ENCODE measurements at places on chromosomes 2 and 18. TPM values are rescaled to one million over a fixed set of nuclear protein-coding genes. Genes with fewer than 3 reads are reported as not detected.

RAX gene
- total RNA-seq, result not detected

CD8A gene
- total RNA-seq, result 3.9 TPM

CNGA3 gene
- total RNA-seq, result not detected

AKAIN1 gene
- total RNA-seq, result not detected

POTEF gene
- not detected for total RNA-seq

ALK gene
- total RNA-seq, result 0.30 TPM

DYNAP gene
- total RNA-seq, result not detected

TCF7L1 gene
- 39.5 TPM for total RNA-seq

- no peak overlapping the region for H3K4me3 ChIP-seq
- no peak for DNase-seq
- no peak overlapping the region for H3K27ac ChIP-seq
- H3K4me1 ChIP-seq, result no peaks in the 10 kb centered on the region
- H3K27me3 ChIP-seq, result no peaks in the 10 kb centered on the region
- H3K36me3 ChIP-seq, result no peaks in the 10 kb centered on the region
Measured at GRCh38 chr2:165662720-165663119, 131.3 kb downstream of the GALNT3 start.

DNA sequence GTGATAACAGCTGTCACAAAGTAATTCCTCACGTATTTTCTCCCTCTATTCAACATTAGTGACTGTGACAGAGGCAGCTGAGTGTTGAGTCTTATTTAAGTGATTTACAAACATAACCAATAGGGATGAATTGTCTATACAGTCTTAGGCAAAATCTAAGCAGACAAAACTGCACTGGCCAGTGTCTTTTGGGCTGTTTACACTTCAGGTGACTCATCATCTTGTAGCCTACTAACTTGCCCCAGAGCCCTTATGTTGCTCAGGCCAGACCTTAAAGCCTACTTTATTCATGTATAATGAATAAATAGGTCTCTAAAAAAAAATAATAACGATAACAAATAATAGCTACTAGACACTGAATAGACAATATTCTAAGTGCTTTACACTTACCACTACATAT lies 17.2 kb downstream of the THOC1 start:
- no peaks in the 10 kb centered on the region for H3K4me1 ChIP-seq
- DNase-seq, result no peak
- no peak overlapping the region for H3K4me3 ChIP-seq
- peaks cover 3% of the 10 kb centered on the region for H3K36me3 ChIP-seq

DNA sequence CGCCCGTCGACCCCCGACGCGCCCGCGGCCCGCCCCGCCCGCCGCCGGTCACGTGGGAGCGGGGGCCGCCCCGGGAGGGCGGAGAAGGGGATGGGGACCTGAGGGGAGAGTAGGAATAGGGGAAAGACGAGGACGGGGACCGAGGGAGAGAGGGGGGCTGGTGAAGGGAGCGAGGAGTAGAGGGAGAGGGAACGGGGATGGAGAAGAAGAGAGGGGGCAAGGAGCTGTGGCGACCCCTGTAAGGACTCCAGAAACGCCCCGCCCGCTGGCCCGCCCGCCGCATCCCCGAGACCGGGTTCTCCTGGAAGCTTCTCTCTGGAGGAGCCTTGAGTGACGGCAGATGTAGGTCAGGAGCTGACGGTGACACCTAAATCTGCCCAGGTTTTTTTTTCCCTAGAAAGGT lies 615 bp downstream of the ADNP2 start:
- H3K36me3 ChIP-seq, result no peaks in the 10 kb centered on the region
- no peaks in the 10 kb centered on the region for H3K4me1 ChIP-seq
- peak overlapping the region; percentile 96 for H3K27ac ChIP-seq
- DNase-seq, result peak; percentile 62

- DNase-seq, result no peak
- H3K36me3 ChIP-seq, result no peaks in the 10 kb centered on the region
- no peak overlapping the region for H3K4me3 ChIP-seq
- H3K27ac ChIP-seq, result no peak overlapping the region
- no peaks in the 10 kb centered on the region for H3K27me3 ChIP-seq
- H3K4me1 ChIP-seq, result no peaks in the 10 kb centered on the region
Measured at GRCh38 chr2:241620419-241620769, 16.6 kb downstream of the THAP4 start.

- no peak for DNase-seq
- H3K4me3 ChIP-seq, result no peak overlapping the region
- H3K27me3 ChIP-seq, result no peaks in the 10 kb centered on the region
Measured at GRCh38 chr18:32353257-32353656, 117.4 kb downstream of the GAREM1 start.

DNA sequence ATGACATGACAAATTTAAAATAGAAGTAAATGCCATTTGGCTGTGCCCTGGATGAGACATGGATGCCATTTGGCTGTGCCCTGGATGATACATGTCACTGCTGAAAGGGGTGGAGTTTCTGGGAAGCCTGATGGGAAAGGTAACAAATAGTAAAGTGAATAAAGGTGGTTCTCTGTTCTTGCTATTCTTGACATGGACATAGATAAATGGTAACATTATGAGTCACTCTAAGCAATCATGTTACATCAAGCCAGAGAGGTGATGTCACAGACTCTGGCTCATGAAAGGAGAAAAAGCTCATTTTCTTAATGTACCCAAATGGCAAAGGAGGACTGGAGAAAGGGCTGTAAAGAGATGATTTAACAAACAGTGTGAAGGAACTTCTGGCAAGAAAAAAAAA lies 86.4 kb downstream of the EML6 start:
- no peaks in the 10 kb centered on the region for H3K36me3 ChIP-seq
- H3K27me3 ChIP-seq, result no peaks in the 10 kb centered on the region
- no peak overlapping the region for H3K4me3 ChIP-seq

DNA sequence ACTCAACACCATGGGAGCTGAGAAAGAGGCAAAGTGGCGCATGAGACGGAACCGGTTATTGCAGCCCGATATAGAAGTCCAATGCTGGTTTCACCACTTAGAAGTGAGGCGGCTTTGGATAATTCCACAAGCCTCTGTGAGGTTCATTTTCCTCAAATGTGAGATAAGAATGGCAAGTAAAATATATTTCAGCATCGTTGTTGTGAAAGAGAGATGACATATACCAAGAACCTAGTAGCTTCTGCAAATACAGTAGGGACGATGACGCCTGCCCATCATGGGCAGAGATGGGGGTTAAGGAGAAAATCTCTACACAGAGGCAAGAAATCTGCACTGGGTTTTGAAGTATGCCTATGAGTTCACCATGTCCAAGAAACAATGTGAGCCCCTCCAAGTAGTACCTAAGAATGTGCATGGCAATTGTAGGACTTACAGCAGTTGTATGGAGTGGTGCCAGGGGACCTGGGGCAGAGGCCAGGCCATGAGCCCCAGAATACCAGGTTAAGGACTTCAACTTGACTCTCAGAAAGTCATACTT lies 352.0 kb downstream of the RNF144A start:
- H3K4me1 ChIP-seq, result no peaks in the 10 kb centered on the region
- no peak overlapping the region for H3K4me3 ChIP-seq
- H3K27me3 ChIP-seq, result no peaks in the 10 kb centered on the region
- no peak for DNase-seq

DNA sequence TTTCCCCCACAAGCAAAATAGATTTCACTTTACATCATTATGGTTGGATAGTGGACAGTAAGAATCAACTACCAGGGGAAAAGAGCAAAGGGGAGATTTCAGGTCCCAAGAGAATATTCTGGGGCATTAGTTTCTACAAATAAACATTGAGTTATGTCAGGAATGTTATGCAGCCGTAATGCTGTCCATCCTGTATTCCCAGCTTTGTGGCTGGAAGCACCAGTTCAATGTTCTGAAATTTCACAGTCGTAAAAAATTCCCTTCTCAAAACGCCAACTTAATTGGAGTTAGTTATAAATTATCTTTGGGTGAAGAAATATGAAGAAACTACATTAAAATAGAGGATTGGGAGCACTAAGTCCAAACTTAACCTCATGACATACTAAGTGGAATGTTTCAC lies 141.5 kb upstream of the FIGN start:
- H3K4me3 ChIP-seq, result no peak overlapping the region
- no peaks in the 10 kb centered on the region for H3K36me3 ChIP-seq
- no peaks in the 10 kb centered on the region for H3K4me1 ChIP-seq
- H3K27me3 ChIP-seq, result no peaks in the 10 kb centered on the region
- H3K27ac ChIP-seq, result no peak overlapping the region

DNA sequence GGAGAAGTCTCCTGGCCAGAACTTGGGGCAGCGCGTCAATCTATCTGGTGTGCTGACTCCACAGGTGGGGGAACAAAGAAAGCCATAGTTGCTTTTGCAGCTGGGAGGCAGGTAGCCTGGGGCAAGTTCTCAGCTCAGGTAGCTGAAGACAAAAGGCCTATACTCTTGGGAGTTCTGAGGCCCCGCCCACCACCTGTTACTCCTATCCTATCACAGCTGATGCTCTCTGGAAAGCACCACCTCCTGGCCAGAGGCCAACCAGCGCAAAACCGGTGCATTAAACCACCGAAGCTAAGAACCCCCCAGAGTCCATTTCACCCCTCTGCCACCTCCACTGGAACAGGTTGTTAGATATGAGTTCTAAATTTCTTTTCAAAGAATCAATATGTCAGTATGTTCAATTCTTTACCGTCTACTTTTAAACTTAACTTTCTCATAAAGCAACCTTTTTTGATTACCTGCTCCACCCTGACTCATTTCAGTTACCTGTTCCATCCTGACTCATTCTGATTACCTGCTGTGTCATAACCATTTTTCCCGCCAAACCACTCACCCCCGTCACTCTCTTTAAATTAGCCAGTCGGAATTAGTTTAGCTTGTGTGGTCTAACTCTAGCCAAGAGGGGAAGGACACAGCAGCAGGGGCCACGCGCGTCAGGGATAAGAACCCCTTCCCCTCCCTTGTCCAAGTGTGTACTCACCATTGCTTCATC lies 43.4 kb downstream of the UPP2 start:
- H3K36me3 ChIP-seq, result no peaks in the 10 kb centered on the region
- no peaks in the 10 kb centered on the region for H3K4me1 ChIP-seq
- no peak overlapping the region for H3K27ac ChIP-seq

DNA sequence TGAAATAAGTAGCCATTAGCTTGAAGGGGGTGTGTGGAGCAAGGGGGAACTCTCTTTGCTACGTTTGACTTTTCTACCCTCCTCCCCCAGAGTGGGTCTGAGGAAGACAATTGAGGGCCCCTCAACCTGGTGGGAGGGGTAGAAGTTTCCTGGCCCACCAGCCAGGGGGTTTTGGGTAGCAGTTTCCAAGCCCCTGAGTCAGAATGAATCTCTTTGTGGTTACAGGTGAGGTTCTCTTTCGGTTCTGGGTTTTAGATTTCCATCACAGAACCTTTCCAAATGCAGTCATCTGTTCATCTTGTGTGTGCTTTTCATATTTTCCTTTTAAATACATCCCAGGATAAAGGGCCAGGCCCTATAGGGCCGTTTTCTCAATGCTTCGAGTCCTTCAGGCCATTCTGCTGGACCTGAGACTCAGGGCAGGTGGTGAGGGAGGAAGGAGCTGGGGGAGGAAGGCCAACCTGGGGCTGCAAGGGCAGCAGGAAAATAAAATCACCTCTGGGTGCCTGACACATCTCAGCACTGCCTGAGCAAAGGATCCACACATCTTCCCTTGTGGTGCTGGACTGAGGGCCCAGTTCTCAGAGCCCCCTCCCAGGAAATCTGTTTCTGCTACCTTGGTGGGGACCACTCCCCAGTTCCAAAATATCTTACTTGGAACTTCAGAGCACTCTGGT lies 4.7 kb downstream of the LBH start:
- H3K27ac ChIP-seq, result no peak overlapping the region
- peaks cover 9% of the 10 kb centered on the region for H3K4me1 ChIP-seq
- H3K27me3 ChIP-seq, result no peaks in the 10 kb centered on the region
- H3K36me3 ChIP-seq, result no peaks in the 10 kb centered on the region

DNA sequence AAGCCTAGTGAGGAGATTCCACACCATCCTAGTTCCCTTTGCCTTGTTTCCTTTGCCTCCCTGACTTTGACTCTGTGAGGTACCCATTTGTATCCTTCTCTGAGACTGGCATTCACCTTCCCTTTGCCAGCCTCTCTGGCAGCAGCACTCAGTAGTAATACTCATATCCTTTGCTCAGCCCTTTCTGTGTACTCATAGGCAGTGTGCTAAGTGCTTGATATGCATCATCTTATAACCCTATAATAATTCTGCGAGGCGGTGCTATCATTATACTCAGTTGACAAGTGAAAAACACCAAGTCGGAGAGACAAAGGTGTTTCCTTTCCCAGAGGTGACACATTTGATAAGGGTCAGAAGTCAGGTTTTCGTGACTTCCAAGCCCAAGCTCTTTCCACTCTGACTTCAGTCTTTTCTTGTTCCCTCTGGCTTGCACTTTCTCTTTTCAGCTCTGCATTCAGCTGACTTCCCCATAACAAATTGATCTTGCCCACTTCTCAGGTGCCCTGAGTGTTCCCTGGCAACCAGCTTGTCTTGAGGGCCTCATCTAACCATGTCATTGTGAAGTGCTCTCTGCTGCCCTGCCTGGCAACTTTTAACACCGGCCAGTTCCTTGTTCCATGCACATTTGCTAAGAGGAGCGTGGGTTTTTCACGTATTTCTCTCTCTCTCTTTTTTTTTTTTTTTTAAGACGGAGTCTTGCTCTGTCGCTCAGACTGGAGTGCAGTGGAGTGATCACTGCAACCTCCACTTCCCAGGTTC lies 94.5 kb upstream of the UPP2 start:
- H3K27me3 ChIP-seq, result no peaks in the 10 kb centered on the region
- no peak overlapping the region for H3K4me3 ChIP-seq
- no peak overlapping the region for H3K27ac ChIP-seq
- no peaks in the 10 kb centered on the region for H3K36me3 ChIP-seq

DNA sequence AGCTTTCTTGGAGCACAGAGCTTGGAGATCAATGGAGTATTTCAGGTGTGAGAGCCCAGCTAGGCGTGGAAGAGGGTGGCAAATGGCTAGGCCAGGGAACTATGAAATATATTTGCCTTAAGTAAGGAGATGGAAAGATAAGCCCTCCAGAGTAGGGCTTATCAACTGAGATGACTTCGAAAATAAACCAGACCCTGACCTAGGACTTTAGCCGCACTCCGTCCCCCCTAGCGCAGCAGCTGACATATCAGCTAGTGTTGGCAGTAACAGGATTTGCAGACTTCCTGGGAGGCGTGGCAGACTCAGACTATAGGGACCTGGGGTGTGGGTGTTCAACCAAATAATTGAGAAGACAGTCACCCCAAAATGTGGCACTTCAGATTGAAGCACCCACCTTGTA lies 127.7 kb upstream of the EPAS1 start:
- H3K27me3 ChIP-seq, result no peaks in the 10 kb centered on the region
- no peak overlapping the region for H3K27ac ChIP-seq
- no peaks in the 10 kb centered on the region for H3K36me3 ChIP-seq
- DNase-seq, result no peak

DNA sequence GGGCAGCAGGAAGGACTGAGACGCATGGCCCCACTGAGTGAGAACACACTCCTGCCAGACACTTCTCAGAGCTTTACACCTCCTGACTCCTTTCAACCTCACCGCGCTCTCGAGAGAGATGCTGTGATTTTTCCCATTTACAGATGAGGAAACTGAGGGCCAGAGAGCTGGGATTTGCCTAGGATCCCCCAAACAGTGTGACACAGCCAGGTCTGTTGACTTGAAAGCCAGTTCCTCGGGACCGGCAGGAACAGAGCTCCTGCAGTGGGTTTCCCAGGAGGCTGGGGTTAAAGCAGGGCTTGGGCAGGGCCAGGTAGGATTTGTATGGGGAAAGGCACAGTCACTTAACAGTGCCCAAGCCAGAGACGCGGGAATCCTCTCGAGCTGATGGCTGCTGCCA lies 81.9 kb downstream of the STPG4 start:
- H3K4me3 ChIP-seq, result no peak overlapping the region
- no peaks in the 10 kb centered on the region for H3K27me3 ChIP-seq

- no peaks in the 10 kb centered on the region for H3K36me3 ChIP-seq
- no peak overlapping the region for H3K27ac ChIP-seq
- H3K27me3 ChIP-seq, result no peaks in the 10 kb centered on the region
- H3K4me1 ChIP-seq, result no peaks in the 10 kb centered on the region
Measured at GRCh38 chr2:44948565-44949328, 7.2 kb downstream of the SIX3 start.
